RKO (cell line): ENCODE measurements at places on chromosomes 5 and 9.

GRCh38 chr5:134026521-134027287 lies 21.9 kb upstream of the VDAC1 start:
- DNase-seq, result peak; percentile 69

GRCh38 chr9:83106772-83107171 lies 43.8 kb upstream of the RASEF start:
- DNase-seq, result no peak

GRCh38 chr9:94079236-94079635 lies 5.0 kb upstream of the PTPDC1 start:
- DNase-seq, result no peak

GRCh38 chr5:95801961-95802360 lies 20.6 kb downstream of the GLRX start:
- no peak for DNase-seq

DNA sequence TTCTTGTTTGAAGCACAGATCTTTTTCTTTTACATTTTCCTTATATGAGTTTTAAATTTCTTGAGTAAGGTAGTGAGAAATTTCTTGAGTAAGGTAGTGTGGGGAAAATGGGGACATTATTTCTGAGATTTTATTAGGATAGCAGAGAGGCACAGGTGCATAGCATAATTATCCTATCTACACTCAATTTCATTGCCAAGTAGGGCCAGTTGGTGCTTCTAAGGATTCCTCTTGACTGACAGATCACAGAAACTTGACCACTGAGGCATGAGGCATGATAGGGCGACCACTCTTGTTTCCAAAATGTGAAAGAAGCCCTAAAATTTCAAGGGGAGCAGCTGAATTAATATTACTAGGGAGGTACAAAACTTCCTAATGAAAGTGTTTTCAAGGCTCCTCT lies 31.4 kb upstream of the TMC1 start:
- no peak for DNase-seq

DNA sequence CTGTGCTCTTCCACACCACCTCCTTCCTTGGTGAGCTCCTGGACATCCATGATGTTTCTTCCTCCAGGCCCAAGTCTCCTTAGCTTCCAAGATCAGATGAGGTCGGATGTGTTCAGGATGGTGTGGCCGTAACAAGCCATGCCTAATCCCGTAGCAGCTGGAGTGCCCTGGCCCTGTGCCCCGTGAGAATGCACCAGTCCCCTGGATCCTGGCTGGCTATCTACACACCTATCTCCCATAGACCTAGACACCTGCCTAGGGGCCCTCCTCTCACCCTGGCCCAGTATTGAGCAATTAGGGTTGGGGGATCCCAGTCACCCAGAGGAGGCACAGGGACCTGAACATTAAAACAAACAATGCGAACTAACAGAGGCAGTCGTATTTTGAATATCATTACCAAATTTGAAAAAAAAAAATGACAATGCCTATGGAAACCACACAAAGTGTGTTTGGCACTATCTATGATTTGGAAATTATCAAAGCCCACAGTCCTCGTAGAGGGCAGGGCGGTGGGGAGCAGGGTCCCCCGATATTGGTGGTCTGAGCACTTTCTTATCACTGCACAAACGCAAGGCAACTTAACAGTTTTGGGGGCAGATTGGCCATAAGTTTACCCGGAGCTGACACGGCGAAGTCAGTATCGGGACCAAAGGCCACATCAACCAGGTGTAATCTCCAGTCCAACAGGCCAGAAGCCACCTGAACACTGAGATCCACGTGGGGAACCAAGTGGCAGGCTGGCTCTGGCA lies 13.2 kb downstream of the ENG start:
- DNase-seq, result no peak

DNA sequence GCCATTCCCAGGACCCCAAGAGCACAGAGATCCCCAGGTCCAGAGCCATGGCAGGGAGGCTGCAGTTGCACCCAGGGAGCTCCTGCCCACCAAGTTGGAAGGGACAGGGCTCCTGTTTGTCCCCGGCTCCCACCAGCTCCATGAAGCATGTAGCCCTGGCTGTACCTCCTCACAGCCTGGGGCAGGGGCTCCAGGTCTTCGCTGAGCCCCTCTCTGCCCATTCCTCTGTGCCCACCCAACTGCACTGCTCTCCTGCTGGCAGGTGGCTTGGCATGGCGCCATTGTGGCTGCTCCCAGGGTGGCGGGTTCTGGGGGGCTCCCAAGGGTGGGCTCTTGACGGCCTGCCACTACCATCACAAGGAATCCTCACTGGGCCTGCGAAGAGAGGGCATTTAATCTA lies 197.5 kb upstream of the DAB2 start:
- DNase-seq, result no peak

- peak; percentile 49 for DNase-seq
These were observed 99.3 kb upstream of the NIPBL start for GRCh38 chr5:36777105-36777757.

- DNase-seq, result no peak
These were observed 2.1 kb upstream of the IRX4 start for GRCh38 chr5:1884678-1885403.

GRCh38 chr5:145246961-145247744 lies 588.0 kb downstream of the PRELID2 start:
- no peak for DNase-seq

DNA sequence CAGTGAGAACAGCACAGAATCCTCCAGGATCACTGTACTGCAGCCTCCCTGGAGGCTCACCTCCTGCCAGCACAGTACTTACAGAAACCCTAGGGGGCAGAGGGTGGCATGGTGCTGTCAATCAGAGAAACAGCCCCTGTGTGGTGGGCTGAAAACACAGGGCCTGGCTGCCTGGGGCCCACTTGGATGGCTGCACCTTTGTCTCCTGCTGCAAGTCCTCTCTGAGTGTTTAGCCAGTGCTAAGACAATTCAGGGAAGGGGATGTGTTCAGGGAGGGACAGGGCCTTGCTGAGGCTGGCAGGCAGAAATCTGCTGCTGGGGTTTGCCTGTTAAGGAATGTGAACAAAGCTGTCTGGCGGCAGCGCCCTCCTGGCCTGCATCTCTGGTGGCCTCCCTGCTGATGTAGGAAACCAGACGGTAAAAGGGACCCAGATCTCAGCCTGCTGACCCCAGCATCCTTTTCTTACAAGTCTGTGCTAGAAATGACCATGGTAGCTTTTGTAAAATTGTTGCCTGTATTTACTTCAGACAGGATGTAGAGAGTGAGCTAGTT lies 39.5 kb downstream of the PRRC2B start:
- no peak for DNase-seq

DNA sequence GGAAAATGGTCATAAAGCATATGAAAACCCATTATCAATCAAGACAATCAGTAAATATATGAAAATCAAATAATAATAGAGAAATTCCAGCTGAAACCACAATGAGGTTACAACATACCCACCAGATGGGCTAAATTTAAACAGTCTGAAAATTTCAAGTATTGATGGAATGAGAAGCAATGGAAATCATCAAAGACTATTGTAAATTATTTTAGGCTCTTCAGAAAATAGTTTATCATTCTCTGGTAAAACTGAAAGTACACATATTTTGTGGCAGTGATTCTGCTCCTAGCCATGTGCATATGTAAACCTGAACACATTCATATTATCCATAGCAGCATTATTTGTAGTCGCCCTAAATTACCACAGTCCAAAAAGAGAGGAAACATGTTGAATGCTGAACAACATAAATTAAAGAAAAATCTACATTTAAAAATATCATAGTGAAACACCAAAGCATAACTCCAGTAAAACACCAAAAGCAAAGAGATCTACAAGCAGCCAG lies 215.3 kb downstream of the PRELID2 start:
- DNase-seq, result no peak

DNA sequence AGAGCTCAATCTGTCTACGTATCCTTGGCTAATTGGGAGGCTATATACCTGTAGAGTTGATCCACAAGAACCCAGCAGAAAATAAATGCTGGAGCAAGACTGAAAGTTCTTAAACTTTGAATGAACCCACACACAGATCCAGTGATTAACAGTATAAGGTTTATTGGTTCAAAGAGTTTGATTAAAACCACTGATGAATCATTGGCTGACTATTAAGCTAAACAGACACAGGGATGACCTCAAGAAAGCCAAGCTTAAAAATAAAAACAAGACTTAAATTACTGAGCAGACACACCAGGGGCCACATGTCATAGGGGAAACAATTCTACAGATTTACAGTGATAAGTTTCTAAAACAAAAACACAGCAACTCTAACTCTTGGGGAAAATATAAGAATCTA lies 163.6 kb downstream of the SPATA31D1 start:
- DNase-seq, result no peak

DNA sequence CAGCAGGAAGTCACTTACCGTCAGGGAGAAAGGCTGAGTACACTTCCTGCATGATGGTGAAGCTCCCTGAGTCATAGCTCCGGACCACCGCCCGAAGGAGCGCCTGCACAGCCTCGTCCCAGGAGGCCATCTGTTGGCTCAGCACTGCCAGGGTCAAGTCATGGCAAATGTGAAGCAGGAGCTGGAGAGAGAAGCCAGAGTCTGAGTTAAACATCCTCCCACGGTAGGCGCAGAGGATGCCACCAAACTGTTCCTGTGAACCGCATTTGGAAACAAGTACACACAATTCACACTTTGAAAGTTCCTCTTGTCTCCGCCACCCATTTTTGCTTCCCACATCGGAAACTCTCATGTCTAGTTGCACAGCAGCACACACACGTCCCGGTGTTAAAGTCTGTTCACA lies 33.9 kb downstream of the CNOT8 start:
- DNase-seq, result no peak

GRCh38 chr5:68053202-68053601 lies 162.4 kb upstream of the PIK3R1 start:
- DNase-seq, result no peak

DNA sequence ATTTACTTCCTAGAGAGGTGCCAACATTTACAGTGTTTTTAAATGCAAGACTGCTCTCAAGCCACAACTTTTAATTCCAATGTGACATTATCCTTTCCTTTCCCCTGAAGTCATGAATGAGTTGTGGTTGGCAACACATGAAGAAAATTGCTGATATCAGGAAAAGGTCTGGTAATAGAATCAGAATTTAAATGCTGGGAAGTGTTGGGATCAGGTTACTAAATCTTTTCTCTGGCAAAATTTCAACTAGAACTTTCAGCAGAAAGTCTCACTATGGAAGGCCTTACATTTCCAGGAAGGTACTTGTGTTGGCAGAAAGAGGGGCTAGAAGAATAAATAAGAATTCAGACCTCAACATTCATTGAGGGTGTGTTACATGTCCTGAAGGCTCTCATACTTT lies 10.6 kb upstream of the SLC44A1 start:
- no peak for DNase-seq

DNA sequence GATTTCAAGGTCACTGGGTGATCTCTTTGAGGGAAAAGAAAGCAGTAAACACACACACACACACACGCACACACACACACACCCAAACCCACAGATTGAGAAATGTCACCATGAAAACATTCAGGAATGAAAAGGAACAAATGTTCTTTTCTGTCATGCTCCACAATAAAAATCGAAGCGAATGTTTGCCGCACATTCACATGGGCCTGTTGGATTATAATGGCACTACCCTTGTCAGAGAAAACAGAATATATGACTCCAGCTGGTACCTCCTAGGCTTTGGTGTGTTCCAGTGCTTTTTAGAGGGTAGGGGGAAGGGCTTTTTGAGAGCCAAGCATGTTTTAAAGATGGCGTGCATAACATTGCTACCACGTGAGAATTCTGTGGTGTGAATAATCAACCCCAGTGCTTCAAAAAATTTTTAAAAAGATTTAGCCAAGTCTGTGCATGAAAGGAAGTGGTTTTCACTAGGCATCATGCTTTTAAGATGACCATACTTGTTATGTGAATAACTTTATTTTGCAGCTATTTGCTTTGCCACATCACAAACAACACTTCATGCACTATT lies 120.8 kb upstream of the ZNF608 start:
- no peak for DNase-seq

DNA sequence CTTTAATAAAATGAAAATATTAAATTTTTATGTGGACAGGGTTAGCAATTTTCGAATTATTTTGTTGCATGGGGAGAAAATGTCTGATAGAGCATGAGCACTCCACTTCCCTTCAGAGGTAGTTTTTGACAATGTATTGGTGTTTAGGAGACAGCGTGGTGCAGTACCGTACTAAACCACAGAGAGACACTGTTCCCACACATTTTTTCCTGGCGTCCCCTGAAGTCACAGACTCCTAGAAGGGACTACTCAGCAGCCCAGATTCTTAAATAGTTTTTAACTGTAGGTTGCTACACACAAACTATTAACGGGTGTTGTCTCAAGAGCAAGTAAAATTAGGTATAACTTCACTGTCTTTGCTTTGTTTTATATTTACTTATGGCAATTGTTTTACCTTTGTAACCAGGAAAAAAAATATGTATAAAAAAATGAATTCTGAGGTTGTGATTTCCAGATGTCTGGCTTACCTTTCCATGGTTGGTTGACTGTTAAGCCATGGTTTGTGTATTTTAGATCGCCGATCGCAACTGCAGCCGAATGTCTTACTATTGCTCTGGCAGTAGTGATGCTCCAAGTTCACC lies 171.2 kb downstream of the DOCK8 start:
- peak; percentile 75 for DNase-seq

- DNase-seq, result no peak
These were observed 244.7 kb downstream of the ICE1 start for GRCh38 chr5:5667136-5667554.

DNA sequence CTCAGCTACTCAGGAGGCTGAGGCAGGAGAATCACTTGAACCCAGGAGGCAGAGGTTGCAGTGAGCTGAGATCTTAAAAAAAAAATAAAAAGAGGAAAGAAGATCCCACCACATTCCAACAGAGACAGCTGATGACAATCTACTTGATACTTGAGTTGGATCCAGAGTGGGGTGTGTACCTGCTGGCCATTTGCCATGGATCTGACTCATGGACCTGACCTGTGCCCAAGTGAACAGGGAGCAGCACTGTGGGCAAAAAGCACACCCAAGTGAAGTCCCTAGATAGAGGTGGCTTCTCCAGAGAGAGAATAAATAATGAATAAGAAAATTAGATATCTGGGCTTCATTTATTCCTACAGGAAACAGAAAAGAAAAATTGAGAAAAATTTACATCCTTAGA lies 81.2 kb upstream of the MIER3 start:
- DNase-seq, result no peak

DNA sequence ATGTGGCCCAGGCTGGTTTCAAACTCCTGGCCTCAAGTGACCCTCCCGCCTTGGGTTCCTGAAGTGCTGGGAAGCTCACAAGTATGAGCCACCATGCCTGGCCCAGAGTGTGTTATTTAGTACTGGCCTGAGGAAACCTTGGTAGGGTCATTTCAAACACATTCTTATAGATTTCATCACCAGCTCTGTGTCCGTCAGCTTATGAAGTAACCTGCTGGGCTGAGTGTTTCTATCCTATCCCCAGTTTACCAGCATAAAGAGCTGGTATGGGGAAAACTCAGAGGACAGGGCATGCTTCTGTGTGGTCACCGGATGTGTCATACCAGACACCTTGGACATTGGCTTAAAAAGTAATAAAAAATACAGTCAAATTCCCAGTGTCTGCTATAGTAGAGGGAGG lies 45.3 kb downstream of the PTPN3 start:
- no peak for DNase-seq

GRCh38 chr9:109145051-109145450 lies 22.0 kb downstream of the FRRS1L start:
- DNase-seq, result no peak
